ENCODE measurements at places on chromosomes 12 and 14.

DNA sequence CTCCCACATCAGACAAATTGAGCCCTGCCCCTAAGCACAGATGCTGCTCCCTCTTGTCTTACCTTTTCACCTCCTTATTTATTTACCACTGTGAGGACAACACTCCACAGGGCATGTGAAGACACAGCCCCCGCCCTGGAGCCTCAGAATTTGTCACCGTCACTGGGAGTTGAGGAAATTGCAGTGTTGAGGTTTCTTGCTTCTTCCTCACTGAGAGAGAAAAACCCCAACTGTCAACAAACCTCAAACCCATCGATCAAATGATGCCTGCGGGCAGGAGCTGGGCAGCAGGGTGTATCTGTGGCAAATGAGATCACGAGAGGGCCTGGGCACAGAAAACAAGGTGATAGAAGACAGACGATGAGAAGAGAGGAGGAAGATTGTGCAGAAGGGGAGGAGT, 30.5 kb upstream of the PLEKHG3 start:
- DNase-seq, result no peak

DNA sequence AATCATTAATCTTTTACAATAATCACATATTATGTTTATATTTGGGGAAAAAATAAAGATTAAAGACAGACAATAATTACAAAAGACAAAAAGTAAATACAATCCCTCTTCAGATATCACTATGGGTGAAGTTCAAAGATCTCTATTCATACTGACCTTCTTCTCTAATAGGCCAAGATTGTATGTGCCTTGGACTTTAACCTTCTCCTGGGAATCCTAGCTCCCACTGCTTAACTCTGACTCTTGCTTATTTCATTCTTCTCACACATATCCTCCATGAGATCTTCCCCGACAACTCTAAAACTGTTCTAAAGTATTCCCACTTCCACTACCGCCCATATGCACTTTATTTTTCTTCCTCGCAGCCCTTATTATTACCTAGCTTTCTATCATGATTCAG, 83.8 kb downstream of the EEA1 start:
- DNase-seq, result no peak

- DNase-seq, result no peak
These were observed 162.3 kb downstream of the GRIP1 start for GRCh38 chr12:66516561-66516960.

- no peak for DNase-seq
These were observed 139.8 kb downstream of the CALM1 start for GRCh38 chr14:90536511-90537191.

GRCh38 chr12:89497467-89497866, 27.1 kb downstream of the GALNT4 start:
- DNase-seq, result no peak

DNA sequence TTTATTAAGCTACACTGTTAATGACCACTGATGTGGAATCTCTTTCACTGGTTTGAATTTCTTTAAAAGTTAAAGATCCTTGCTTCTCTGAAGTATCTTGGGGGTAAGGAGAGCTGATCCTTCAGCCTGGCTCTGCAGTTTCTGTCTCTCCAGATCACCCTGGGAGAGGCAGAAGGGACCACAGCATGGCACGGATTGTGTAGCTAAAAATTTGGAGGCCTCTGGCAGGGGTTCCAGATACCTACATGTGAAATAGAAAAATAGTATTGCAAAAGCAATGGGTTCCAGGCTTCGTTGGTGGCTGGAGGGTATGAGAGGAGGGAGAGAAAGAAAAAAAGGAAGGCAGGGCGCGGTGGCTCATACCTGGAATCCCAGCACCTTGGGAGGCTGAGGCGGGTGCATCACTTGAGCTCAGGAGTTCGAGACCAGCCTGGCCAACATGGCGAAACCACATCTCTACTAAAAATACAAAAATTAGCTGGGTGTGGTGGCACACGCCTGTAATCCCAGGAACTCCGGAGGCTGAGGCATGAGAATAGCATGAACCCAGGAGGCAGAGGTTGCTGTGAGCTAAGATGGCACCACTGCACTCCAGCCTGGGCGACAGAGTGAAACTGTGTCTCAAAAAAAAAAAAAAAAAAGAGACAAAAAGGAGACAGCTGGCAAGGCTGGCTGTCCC, 3.4 kb downstream of the CHST11 start:
- DNase-seq, result no peak
